ENCODE measurements at places on chromosomes 16 and 17.

GRCh38 chr17:29591146-29591736 is 1.7 kb upstream of the ANKRD13B start:
- DNase-seq: no peak

GRCh38 chr17:46768540-46768870 is 50.0 kb downstream of the WNT3 start:
- DNase-seq: no peak

- no peak for DNase-seq
Measured at GRCh38 chr16:56606071-56606475, 2.3 kb upstream of the MT2A start.

GRCh38 chr16:2090777-2091546 is 43.2 kb downstream of the TSC2 start:
- DNase-seq: no peak

DNA sequence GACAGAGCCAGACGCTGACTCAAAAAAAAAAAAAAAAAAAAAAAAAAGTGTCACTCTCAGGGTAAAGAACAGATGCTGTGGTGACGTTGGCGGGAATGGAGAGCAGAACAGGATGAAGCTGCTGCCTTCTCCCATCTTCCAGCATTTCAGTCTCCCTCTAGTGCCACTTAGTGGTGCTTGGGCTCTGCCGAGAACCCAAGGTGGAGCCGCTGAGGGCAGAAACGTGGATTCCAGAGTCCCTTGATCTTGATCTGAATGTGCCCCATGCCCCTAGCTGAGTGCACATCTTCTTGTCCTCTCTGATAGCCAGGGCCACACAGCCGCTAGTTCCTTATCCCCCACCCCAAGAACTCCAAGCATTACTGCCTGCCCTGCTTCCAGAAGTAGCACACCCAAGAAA is 43.2 kb upstream of the FA2H start:
- no peak for DNase-seq

DNA sequence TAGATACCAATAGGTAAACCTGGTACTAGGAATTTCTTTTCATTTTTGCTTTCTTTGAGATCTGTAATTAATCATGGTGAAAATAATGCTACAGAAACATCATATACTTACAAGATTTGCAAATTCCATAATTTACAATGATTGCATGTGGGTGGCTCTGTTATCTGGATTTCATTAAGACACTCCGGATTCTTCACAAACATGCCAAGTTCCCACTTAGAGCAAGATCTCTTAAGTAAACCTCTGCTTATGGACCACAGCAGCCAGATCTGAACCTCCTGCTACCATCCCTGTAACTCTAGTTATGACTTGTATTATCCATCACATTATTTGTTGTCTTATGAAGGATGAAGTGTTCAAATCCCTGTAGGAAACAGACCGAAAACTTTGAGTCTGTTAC is 424.7 kb downstream of the CDH13 start:
- DNase-seq: no peak

GRCh38 chr17:12566291-12566690 is 99.4 kb upstream of the MYOCD start:
- DNase-seq: no peak

DNA sequence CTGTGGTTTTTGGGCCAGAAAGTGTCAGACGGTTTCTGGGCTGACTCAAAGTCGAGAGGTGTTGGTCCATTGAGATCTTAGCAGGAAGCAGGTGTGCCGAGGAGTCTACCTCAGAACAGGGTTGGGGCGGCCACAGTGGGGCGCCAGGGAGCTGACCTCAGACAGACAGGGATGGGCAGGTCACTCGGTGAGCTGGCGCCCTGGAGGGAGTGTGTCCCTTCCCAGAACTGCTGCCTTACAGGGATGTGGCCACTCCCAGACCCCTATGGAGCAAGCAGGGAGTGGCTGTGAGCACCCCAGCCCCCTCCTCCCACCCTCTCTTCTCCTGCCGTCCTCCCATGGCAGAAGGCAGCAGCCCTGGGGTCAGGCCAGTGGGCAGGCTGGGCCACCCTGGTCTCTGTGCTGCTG is 14.0 kb upstream of the DPEP1 start:
- DNase-seq: no peak

DNA sequence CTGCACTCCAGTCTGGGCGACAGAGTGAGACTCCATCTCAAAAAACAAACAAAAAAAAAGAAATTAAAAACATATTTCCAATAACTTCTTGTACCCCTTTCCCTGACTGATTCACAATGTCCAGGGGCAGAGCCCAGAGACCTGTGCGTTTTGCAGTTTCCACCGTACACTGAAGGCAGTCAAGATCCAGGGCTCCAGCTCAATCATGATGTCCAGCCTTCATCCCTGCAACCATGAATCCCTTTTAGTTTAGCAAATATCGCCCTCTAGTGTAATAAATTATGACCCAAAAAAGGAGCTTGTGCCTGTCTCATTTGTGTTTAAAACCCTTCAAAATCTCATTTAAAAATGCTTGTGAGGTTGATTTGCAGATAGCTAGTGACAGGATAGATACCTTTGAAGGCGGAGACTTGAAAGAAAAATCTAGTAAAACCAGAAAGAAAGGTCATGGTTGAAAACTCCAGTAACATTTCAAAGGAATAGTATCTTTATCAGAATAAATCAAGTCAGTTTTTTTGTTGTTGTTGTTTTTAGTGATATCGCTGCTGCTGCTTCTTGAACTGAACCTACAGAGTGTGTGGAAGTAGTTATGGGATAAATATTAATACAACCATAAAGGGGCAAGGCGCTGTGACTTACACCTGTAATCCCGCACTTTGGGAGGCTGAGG is 3.7 kb upstream of the ERN1 start:
- no peak for DNase-seq

DNA sequence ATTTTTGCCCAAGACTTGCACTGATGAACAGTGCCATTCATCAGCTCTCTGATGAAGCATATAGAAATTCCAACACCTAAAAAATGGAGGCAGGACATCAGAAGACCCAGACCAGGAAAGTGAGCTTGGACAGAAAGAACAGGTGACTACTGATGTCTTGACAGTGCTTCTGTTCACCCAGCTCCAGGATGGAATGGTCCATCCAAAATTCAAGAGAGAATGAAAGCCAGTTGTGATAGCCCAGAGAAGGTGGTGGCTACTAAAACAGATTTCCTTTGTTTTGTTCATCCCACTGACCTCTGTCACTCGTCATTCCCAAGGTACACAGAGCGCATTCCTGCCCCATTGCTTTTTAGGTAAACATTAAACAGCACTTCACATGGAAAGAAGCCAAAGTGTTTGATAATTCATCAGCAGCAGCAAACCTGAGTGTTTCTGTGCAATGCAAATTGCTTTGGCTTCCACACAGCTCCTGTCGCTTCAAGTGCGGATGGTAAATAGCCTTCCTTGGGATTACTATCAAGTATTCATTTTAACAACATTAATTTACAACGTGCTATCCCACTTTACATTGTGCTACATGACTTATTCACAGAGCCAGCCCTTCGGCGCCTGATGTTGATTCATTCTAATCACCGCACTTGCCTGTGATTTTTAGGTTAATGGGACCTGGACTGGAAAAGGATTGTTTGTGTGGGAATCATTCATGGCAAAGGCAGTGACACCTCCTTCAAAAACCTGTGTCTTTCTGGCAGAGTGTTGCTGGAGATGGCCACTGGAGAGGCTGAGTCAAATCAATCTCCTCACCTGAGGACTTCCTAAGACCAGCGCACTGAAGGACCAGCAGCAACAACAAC is 65.1 kb upstream of the TOX3 start:
- no peak for DNase-seq

DNA sequence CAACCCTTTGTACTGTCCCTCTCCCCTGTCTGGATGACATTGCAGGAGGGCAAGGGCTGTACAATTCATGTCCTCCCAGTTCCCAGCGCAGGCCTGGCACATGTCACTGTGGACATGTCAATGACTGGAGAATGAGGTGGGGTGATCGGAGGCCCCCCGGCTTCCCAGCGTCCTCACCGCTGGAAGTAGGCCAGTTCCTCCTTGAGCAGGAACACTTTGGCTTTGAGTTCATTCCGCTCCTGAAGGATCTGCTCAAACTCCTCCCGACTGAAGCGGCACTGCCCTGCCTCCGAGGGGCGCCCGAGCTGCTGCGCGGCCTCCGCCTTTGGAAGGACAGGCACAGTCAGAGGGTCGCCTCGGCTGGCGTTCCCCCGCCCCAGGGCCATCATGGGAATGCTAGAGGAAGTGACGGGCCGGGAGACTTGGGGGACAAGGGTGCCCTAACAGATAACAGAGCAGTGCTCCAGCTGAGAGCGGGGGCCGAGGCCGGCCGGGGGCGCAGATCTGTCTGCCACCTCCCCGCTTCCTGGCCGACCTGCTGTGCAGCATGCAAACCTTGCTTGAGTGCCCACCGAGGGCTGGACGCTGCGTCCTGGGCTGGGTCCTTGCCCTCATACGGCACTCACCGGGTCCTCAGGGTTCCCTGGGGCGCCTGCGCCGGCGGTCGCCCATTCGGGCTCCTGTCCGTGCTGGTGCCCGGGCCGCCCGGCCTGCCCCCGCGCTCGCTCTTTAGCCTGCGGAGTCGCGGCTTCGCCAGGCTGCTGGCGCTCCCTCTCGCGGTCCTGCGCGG is 1.3 kb downstream of the RILP start:
- DNase-seq: no peak

DNA sequence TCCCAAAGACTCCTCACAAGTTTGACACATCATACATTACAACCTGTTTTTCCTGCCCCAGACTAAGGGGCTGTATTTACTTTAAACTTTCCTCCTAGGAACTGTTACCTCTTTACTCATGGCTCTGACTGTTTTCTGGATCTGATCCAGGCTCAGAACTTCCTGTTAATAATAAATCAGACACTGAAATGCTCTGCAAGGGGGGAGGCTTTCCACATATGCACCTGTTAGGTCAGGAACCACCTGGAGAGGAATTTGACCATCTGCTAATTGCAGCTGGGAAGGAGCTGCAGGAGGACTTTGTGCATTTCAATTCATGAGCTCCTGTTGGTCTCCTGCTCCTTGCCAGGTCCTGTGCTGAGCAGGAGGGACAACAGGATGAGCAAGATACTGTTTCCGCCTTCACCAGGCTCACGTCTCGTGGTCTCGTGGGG is 476.9 kb upstream of the CDH5 start:
- no peak for DNase-seq

GRCh38 chr16:17696616-17697015 is 225.9 kb upstream of the XYLT1 start:
- no peak for DNase-seq

- no peak for DNase-seq
Measured at GRCh38 chr17:29710520-29710884, 87.8 kb upstream of the CORO6 start.

GRCh38 chr17:44768505-44769142 is 9.8 kb downstream of the ADAM11 start:
- no peak for DNase-seq

- DNase-seq: no peak
Measured at GRCh38 chr16:68385371-68385770, 62.9 kb downstream of the SMPD3 start.

DNA sequence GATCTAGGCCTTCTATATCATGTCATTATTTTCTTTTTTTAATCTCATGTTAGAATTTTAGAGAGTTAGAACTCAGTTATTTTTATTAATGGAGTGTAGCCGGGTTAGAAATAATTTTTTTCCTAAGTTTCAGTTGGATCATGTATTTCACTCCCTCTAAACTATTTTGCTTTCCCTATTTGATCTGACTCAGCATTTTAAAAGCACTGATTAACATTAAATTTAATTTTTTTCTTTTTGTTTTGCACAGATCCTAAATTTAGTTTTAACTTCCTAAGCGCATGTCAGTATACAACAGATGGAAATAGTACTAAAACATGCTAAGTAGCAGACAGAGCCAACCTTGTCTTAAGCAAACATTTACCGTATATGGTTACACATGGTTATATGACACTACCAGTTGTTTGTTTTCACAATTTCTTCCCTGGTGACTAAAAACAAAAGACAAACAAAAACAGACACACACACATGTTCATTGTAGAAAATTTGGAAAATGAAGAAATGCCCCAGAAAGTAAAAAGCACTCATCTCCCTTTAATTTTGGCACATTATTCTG is 33.6 kb upstream of the RAB11FIP4 start:
- DNase-seq: no peak

GRCh38 chr17:78131172-78132083 is 857 bp downstream of the TMC8 start:
- DNase-seq: no peak

DNA sequence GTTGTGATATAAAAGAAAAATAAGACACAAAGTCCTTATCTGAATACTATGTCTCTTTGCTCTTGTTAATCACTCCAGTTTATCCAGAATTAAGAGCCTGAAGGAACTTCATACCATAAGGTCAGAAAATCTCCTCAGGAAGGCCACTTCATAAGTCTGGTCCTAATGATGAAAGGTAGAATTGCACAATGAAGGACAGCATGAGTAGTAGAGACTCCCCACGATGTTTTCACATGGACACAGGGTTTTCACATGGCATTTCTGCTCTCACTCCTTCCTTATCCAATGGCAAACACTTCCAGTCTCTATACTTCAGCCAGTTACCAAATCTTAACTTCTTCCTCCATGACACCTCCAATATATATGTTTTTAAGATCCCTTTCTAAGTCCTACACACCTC is 10.2 kb upstream of the C17orf78 start:
- DNase-seq: no peak

DNA sequence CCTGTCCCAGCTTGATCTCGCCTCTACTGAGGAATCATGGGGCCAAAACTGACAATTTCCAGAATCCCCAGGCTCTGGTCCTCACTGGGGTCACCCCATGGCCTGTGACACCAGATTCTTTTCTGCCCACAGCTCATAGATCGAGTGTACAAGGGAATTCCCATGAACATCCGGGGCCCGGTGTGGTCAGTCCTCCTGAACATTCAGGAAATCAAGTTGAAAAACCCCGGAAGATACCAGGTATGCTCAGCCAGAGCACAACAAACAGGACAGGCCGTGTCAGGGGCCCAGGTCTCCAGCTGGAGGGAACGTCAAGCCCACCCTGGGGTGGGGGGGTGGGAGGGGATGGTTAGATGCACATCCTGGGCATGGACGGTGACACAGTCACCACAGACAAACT is 17.5 kb downstream of the USP6 start:
- no peak for DNase-seq

- DNase-seq: no peak
Measured at GRCh38 chr17:57601143-57601735, 143.9 kb downstream of the CCDC182 start.

Measured in stimulated activated CD8-positive, alpha-beta memory T cell treated with anti-CD3 and anti-CD28 coated beads, Interleukin-7, amount 100 ng/mL, for 1 hour (primary cell).